Omental fat pad (tissue), 4 donors: ENCODE measurements at places on chromosomes 5 and 9. TPM values are rescaled to one million over a fixed set of nuclear protein-coding genes. Genes with fewer than 3 reads are reported as not detected.

DNA sequence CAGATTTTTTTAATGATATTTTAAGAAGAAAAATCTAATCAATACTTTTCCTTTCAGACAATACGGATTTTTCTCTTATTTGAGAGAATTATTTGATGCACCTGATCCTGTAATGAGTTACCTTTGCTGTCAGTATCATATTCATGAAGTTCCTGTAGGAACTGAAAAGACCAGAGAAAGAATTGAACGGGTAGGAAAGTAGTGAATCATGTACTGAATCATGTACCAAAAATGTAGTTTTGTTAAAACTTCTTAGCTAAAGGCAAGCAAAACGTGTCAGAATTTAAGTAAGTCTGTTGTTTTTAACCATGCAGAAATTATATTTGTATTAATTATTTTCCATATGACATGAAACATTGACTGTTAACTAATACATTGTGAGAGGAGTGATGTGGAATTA, 56.6 kb downstream of the SMC5 start:
- no peak for DNase-seq

Gene CARD6
- 37.0 TPM for total RNA-seq

Gene SLC6A3
- total RNA-seq, result 0.60 TPM

GRCh38 chr9:109974143-109974917, 194.3 kb downstream of the PALM2AKAP2 start:
- DNase-seq, result no peak

Gene ANKRD55
- 0.44 TPM for total RNA-seq

Gene STOML2
- 77.6 TPM for total RNA-seq

DNA sequence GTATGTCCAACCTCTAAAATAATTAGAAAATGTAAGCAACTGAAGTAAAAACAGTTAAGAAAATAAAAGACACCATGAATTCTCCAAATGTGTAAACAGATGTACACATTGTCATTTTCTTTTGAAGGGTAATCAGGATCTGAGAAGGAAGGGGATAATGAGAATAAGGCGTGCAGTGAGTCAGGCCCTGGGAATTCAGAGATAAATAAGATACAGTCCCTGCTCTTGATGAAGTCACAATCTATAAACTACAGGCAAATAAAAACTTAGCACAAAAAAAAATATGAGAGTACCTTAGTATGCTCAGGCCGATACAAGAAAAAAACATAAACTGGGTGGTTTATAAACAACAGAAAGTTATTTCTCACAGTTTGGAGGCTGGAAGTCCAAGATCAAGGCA, 315.3 kb downstream of the DNAH5 start:
- no peak for DNase-seq
